Dorsolateral prefrontal cortex (tissue), 122 donors: ENCODE measurements at places on chromosomes 5 and 9.

DNA sequence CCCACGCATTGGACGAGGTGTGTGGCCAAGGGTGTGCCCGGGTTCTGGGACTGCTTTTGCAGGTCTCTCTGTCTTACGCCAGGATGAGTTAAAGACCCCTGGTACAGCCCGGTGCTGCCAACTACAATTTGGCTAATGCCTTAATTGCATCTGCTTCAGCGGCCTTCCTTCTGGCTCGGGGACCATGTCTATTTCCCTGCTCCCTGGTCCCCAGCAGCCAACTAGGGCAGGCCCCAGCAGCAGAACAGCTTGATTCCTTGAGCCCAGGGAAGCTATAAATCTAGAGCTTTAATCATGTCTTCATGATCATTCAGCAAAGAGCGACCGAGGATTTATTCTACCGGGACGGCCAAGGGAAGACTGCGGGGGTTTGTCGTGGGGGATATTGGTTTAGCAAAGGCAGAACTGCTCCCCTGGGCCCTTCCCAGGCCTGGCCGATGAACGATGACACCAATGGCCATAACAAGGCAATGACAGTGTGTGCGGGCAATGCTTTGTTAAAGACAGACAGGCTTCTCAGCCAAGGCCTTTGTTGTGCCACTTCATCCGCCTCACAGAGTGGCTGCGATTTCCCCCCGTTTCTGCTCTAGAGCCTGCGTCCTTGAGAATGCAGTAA lies 51.4 kb downstream of the CFAP77 start:
- no peak for DNase-seq

DNA sequence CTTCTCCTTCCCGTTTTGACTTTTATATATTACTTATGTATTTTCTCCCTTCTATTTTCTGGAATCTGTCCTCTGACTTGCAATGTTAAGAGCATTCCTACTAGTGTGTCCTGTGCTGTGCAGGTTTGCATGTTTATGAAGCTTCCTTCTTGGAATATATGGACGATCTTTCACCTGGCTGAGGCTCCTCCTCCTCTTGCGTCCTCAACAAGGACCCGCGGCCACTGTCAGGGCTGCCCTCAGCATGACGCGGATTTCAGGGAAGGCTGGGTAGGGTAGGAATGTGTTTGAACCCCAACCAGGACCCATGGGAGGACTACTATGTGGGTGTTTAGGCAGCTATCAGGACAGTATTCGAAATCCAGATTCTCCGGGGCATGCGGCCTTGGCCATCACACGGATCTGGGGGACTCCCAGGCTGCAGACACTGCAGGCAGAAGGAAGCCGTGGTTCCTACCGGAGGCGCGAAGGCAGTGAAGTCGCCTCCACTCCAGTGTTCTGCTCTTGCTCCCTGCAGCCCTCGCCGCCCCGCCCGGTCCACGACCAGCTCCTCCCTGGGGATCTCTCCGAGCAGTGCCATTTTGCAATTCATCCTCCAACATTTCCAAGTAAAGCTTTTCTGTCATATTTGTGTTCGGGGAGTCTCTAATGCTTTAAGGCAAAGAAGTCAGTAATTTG lies 37.0 kb upstream of the OSMR start:
- no peak for DNase-seq

GRCh38 chr9:81669041-81669651 lies 20.2 kb downstream of the TLE1 start:
- no peak for DNase-seq

- no peak for DNase-seq
Measured at GRCh38 chr9:93677048-93677571, 100.7 kb downstream of the PHF2 start.

DNA sequence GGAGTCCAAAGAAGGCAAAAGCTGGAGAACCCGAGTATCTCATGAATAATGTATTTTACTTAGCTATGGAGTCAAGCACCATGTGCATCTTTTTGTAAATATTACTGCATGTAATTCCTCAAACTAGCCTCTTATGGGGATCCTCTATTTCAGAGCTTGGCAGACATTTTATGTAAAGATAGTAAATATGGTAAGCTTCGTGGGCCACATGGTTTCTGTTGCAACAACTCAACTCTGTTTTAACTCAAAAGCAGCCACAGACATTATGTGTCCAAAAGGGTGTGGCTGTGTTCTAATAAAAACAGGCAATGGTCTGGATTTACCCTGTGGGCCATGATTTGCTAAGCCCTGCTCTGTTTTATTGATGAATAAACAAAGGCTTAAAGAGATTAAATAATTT lies 17.3 kb downstream of the DAPK1 start:
- no peak for DNase-seq

DNA sequence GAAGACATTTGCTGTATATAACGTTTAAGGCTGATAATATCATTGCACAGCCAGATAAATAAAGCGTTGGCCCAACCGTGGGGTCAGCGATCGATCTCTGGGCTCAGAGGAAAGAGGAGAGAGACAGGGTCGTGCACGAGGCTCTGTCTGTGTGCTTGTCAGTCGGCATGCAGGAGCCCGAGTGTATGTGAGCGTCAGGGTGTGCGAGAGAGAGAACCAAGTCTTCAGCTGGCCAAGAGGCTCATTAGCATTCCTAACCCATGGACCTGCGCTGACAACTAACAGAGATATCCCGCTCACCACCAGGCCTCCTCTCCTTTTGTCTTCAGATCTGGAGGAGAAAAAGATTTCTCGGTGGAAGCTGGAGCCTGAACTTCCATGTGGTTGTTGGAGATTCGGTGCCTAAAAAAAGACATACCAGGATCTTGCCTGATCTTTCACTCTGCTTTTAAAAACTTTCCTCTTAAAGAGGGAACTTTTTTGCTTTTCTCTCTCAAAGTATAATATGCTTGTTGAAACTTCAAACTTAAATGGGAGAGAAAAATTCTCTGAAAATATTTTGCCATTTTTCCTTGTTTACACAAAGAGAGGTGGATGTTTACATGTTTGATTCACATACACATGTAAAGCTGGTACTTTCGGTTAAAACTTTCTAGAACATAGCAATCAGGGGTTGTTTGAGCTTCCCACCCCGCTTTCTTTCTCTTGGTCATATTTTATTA lies 16.5 kb downstream of the NR2F1 start:
- peak; percentile 40 for DNase-seq

- no peak for DNase-seq
Measured at GRCh38 chr5:151454166-151454565, 6.8 kb downstream of the SLC36A1 start.

DNA sequence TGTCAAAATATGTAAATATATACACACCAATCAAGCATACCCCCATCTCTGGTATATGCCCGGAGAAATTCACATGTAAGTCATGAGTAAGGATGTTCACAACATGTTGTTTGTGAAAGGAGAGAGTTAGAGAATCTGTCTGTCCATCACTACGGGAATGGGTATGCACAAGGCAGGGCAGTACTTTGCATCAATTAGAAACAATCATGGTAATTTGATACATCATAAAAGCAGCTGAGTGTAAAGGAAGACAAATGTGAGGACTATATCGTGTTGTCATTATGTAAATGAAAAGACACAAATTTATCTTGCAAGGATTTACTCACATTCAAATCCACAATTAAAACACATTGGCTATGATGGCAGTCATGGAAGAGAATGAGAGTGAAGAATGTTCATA lies 146.7 kb downstream of the SV2C start:
- no peak for DNase-seq

GRCh38 chr5:80093796-80094195 lies 58.6 kb downstream of the THBS4 start:
- no peak for DNase-seq

DNA sequence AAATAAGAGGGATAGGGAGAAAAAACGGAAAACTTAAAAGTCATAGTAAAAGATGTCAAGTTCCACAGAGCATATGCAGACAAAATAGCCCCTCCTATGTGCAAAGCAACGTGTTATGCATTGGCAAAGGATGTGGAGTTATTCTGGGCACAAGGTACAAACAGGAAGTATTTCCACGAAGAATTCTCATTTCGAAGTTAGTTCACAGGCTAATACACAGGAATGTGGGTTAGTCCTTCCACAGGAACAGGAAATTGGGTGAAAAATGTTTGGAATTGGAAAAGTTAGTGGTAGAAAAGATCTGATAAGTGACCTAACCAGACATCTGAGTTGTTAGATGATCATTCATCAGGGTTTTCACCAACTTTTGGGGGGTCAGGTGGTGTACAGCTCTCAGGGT lies 326.6 kb downstream of the EBF1 start:
- no peak for DNase-seq

- DNase-seq = no peak
Measured at GRCh38 chr5:89071941-89072331, 189.0 kb upstream of the MEF2C start.

- no peak for DNase-seq
Measured at GRCh38 chr9:120579139-120580050, 572 bp downstream of the CDK5RAP2 start.

DNA sequence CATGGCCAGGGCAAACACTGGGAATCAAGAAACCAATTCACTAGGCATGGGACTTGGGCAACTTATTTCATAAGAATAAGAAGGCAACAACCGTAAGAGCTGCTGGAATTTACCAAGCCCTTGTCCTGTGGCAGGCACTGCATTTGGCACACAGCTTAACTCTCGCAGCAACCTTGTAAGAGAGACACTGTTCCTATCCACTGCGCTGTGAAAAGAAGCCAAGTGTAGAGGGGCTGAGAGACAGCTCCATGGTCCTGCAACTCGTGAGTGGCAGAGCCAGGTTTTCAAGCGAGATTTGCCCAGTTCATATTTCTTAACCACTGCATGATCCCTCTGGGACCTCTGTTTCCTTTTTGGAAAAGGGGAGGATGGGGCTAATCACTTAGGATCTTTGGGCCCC lies 129.3 kb upstream of the STC2 start:
- DNase-seq = no peak

DNA sequence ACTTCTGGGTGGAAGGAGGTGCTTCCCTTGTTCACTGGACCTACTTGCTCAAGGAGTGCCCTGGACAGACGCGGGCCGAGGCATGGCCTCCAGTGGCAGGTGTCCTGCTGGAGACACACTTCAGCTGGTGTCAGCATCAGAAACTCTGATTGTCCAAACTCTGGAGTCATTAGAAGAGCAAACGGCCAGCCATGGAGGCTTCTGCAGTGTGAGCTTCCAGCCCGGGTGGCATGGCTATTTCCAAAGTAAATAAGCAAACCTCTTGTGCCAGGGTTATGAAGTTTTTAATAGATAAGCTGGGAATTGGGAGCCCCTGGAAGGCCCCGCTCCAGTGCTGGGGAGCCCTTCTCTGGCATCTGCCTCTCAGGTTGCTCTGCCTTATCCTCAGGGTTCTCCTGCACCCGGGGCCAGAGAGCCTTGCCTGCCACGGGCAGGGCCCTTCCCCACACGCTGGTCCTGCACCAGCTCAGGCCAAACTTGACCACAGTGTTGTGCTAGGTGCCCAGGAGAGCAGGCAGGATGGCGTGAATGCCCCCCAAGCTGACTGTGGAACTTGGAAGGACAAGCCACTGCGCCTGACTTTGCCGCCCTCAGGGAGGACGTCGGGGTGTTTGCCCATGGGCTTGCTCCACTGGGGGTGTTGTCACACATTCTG lies 285.6 kb downstream of the GADD45G start:
- DNase-seq = no peak

DNA sequence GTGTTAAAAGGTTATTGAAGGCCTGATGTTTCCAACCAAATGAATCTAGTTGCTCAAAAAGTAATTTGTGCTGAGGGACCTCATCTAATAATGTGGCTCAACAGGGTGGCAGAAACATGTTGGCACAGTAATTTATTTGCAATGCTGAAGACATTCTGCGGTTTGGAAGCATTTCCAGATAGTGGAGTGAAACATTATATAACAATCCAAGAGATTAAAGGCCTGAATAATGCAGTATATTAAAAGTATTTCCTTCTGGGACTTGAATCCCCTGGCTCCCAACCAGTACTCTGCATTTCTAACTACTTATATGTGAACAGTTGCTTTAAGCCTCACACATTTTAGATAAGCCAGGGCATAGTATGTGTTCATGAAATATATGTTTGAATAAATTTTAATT lies 25.9 kb upstream of the ALDH1A1 start:
- DNase-seq = no peak

DNA sequence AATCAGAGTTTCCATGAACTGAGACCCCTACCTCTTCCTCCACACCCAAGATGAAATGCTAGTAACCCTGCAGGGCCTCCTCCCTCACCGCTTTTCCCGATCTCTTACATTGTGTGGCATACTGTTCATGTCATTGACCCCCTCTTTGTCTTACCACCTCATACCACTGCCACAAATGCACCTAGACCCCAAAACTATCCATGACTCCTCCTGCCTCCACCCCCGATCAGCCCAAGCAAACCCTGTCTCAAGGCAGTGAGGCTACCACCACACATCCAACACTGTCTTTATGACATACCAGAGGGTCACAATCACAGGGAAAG lies 55.7 kb downstream of the PLAC8L1 start:
- DNase-seq = no peak

GRCh38 chr9:16203729-16204573 lies 651.1 kb downstream of the CCDC171 start:
- DNase-seq = no peak

DNA sequence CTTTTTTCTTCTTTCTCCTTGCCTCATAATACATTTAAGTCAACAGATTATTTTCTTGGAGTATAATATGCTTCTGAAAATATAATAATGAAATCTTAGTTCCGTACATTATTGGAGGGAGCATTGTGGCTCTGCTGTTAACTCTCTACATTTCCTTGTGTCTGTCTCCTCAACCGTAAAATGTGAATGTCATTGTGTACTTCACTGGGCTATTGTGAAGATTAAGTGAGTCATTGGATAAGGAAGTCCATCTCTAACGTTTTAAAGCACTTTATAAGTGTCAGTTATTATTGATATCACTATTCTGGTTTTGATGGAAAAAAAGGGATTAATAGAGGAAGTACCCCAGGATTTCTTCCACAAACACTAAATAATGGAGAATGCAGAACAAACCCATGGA lies 304.5 kb upstream of the RFX3 start:
- no peak for DNase-seq

- no peak for DNase-seq
Measured at GRCh38 chr9:74373348-74373747, 123.8 kb upstream of the RORB start.

GRCh38 chr5:172383191-172383802 lies 71.0 kb downstream of the SH3PXD2B start:
- DNase-seq = no peak

- DNase-seq = no peak
Measured at GRCh38 chr5:36719282-36719681, 112.9 kb downstream of the SLC1A3 start.

- DNase-seq = no peak
Measured at GRCh38 chr5:88881571-88881971, 1.4 kb downstream of the MEF2C start.

GRCh38 chr9:135676891-135677290 lies 13.8 kb downstream of the LCN9 start:
- no peak for DNase-seq

- DNase-seq = no peak
Measured at GRCh38 chr9:109085510-109085909, 34.2 kb downstream of the TMEM245 start.

GRCh38 chr9:129702589-129703520 lies 37.4 kb downstream of the PRRX2 start:
- no peak for DNase-seq

DNA sequence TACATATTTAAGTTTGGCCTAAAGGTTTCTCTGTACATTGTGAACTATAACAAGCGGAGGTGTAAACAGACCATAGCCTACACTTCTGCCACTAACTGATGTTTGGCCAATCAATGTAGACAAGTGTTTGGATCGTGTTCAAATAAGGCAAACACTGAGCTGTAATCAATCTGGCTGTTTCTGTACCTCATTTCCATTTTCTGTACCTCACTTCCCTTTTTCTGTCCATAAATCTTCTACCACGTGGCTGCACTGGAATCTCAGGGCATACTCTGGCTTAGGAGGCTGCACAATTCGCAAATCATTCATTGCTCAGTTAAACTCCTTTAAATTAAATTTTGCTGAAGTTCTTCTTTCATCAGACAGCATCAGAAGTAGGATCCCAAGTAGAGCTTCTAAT lies 140.9 kb downstream of the SLC25A46 start:
- no peak for DNase-seq
